KBM-7 (cell line): ENCODE measurements at places on chromosomes 6 and 20.

DNA sequence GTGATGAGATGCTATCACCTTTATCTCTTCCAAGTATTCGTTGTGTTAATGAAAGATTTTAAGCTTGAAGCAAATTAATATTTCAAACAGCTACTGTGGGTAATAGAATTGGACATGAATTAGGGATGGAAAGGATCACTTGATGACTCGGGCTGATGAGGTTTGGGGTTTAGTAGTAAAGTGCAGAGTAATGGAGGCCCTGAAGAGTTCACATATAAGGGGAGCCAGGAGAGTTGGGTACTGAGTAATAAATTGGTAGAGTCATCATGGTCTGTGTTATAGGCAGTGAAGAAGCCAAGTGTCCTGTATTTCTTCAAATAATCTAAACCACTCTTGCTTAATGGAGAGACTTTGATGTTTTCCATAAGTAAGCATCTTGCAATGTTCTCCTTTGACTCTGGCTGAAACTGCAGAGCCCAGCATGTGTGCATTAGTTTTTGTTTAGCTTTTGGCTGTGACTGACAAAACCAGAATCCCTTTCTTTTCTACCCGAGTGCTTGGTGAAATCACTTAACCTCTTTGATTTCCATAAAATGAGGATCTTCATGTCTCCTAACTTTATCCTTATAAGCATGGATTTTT, 57.6 kb downstream of the L3MBTL3 start:
- DNase-seq, result no peak

DNA sequence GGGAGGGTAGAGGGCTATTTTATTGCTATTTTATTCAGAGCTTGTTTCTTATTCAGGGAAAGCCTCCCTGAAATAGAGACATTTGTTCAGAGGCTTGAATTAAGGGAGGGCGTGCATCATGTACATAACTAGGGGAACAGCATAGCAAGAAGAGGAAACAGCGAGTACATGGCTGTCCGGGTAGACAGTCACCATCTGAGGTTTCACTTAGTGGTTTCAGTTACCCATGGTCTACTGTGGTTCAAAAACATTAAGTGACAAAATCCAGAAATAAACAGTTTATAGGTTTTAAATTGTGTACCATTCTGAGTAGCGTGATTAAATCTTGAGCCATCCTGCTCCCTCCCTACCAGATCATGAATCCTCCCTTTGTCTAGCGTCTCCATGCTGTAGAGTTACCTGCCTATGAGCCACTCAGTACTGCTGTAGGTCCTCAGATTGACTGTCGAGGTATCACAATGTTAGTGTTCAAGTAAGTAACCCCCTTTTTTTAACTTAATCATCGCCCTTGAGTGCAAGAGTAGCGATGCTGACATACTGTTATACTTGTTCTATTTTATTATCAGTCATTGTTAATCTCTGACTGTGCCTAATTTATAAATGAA, 791.5 kb downstream of the TFAP2A start:
- DNase-seq, result no peak

- no peak for DNase-seq
These were observed 106.1 kb upstream of the ADGRF4 start for GRCh38 chr6:47592131-47592840.

DNA sequence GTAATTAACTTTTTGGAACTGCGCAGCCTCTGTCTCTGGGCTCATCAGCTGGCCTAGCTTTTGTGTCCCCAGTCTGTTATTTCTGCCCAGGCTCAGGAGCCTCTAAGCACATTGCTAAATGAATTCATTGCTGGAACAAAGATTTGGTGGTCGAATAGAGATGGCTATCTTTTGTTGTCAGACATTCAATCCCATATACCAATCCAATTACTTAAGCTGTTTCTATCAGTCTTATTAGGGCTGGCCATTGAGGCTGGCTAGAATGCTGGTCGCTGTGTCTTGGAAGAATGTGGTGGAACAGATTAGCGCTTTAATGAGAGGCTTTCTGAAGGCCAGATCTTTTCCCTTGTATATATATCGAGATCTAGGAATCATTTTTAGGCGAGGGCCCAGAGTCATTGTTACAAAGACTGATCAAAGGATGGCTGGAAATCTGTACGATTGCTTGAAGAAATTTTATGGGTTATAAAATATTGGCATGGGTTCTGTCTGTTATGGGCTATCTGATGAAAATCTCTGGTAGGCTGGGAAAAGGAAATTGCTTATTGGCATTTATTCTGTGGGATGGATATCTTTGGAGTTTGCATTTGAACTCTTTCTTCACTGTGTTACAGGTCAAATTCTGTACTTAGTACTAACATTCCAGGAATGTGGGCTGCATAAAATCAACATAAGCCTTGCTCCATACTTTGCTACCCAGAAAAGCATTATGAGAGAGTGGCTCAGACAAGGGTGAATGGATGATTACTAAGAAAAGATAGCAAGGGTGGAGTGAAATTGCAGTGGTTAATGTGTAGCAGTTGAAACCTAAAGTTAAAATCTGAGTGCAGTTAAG, 34.8 kb upstream of the JAG1 start:
- no peak for DNase-seq

GRCh38 chr6:109897561-109898080, 80.5 kb upstream of the GPR6 start:
- no peak for DNase-seq

DNA sequence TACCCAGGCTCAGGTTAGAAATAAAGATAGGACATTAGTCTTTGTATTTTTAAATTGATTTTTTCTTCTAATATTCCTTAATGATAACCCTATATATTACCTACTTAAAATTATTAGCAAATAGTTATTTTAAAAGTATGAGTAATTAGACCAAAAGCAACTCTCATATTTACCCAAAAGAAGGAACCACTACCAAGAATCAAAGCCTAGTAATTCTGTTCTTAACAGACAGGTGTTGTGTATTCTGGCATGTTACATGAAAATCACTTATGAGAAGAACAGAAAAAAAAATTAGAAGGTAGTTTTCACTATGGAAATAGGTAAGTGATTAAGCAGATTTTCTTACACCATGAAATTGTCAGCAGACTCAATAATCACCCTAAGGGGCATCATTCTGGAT, 105.1 kb downstream of the ATG5 start:
- DNase-seq, result no peak

GRCh38 chr6:28005152-28005890, 48.3 kb downstream of the OR2B6 start:
- DNase-seq, result no peak

GRCh38 chr20:55790178-55790577, 215.1 kb downstream of the CBLN4 start:
- no peak for DNase-seq

GRCh38 chr20:59646487-59646886, 42.1 kb downstream of the PHACTR3 start:
- no peak for DNase-seq

DNA sequence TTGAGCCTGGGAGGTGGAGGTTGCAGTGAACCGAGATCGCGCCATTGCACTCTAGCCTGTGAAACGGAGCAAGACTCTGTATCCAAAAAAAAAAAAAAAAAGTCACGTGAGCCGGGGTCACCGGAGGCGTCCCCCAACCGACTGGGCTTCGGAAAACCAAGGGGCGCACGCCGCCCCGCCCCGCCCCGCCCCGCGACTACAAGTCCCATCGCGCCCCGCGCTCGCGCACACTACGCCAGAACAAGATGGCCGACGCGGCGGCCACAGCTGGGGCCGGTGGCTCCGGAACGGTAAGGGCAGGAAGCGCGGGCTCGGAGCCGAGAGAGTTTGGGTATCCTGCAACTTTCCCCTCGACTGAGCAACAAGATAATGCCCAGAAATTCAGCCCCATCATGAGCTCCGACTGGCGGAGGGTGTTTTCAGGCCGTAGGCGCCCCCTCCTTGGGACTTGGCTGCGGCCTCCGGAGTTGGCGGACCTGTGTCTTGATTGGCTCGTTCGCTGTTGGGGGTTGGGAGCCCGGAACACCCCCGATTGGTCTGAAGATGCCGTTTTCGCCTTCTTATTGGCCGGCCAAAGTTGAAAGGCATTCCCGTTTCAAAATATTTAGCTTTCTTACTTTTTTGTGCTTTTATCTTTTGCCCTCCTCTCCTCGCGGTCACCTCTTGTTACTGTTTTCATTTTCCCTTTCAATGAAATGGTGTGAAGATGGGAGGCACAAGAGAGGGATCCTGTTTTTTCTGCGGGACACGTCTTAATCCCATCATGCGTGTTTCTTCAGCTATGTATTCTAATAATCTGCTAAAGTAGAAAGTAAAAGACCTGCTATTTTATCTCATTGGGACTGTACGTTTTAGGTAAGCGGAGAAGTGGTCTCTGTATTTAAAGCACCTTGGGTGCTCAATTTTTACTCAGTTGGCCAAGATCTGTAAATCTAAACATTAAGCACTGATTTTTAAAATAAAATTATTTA, at the start of gene TAF8:
Gene TAF8 (plus strand): TSS at position 228 of the 971 bp plus-strand sequence. CDS start 18 bp downstream, at position 246.
- peak; percentile 93 for DNase-seq

GRCh38 chr20:60642541-60642940, 609.5 kb upstream of the CDH4 start:
- no peak for DNase-seq

- no peak for DNase-seq
These were observed 515.7 kb downstream of the NKAIN2 start for GRCh38 chr6:124319410-124319809.

GRCh38 chr20:54257071-54257816, 49.4 kb downstream of the PFDN4 start:
- no peak for DNase-seq

DNA sequence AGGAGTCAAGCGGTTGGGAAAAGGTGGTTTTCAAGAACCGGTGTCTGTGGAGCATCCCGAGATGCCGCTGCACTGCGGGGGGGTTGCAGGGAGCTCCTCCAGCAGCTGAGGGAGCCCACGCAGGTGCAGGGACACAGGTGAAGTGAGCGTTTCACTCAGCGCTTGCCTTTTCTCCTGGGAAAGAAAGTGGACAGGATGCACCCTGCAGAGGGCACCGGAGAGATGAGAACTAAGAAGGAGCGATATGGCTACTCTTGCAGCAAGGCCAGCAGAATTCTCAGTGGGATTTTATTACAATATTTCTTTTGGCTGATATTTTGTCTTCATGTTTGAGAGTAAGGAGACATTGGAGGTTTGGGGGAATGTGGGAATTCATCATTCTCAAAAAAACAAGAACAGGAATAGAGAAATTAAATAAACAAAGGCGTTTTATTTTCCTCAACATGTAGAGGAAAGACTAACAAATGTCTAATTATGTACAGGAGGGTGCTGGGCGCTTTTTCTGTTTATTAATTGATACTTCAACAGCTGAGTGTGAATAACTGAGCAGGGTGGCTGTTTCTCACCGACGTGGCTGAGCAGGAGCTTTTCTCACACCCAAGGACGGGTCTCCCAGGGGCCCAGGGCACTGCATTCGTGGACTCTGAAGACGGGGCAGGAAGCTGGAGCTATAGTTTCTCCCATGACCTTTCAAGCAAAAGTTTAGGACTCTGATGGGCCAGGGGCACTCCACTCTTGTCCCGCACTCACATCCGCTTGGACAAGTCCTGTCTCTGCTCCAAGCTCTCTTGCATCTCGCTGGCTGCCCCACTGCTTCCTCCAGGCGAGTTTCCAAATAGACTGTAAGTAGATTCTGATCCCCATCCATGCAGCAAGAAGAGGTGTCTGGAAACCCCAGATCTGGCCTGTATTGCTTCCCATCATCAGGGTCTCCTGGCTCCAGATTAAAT, 176.1 kb downstream of the SMOC2 start:
- DNase-seq, result no peak

GRCh38 chr6:160088784-160089533, 32.7 kb upstream of the SLC22A1 start:
- DNase-seq, result no peak

GRCh38 chr6:106474466-106474865, 113.9 kb downstream of the CRYBG1 start:
- DNase-seq, result no peak

DNA sequence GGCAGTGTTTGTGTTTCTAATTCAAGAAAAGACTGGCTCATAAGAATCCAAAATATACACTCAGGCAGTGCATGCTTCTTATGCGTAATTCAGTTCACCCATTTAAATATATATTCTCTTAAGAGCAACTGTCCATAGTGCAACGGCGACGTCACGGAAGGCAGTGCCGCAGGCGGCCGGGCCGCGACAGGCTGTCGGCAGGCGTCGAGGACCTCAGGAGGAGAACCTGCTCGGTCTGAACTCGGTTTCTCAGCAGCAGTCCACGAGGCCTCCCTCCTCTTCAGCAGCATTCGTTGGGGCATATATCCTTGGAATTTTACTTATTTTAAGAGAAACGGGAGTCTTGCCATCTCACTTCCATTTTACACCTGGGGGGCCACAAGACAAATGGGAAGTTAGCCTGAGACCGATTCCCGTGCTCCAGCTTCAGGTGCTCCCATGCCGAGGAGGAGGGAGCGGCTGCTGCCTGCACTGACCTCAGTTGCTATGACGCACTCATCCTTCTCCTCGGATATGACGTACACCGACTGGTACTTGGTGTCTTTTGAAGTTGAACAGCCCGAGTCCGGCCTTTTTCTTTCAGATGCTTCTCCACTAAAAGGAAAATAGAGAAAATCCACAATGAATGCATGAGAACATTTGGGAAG, 8.2 kb downstream of the DLL1 start:
- DNase-seq, result no peak

DNA sequence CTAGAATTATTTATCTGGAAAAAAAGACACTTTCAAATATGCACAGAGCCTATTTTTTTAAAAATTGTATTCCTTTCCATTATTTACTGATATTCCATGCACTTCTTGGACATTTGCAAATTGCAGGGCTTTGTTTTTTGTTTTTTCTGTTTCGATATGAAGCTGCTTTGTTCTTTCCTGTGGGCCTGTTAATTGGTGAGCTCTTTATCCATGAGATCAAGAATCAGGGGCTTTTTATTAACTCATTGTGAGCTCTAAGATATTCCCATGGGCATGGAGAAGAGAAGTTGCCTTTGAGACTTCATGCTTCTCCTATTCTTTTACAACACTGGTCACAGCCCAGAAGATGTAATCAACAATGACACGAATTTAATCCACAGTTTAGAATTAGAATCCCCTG, 145.1 kb downstream of the SAMD5 start:
- no peak for DNase-seq

DNA sequence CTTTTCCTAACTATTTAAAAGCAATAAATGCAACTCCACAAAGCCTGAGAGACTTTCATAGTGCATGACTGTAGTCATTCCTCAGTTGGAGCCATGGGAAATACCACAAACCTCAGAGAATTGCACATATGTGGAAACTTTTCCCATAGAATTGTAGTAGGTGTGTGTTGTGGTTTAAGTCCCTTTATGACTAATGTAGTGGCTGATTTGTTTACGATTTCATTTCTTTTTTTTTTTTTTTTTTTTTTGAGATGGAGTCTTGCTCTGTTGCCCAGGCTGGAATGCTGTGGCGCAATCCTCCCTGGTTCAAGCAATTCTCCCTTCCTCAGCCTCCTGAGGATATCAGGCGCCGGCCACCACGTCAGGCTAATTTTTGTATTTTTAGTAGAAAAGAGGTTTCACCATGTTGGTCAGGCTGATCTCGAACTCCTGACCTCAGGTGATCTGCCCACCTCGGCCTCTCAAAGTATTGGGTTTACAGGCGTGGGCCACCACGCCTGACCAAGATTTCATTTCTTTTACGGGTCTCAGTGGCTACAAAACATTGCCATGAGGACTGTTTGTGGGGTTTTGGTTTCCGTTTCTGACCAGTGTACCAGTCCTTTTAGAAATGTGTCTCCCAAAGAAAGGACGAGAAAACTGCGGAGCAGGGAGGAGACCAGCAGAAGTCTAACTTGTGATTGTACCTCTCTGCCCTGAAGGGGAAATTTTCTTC, 212.1 kb upstream of the MARCKS start:
- no peak for DNase-seq

- DNase-seq, result no peak
These were observed 511.8 kb upstream of the JARID2 start for GRCh38 chr6:14734052-14734415.

- DNase-seq, result no peak
These were observed 42.0 kb upstream of the MCHR2 start for GRCh38 chr6:100035873-100036653.

- no peak for DNase-seq
These were observed 71.6 kb downstream of the SH3BGRL2 start for GRCh38 chr6:79702691-79703090.
